ENCODE measurements at places on chromosomes 1 and 21. TPM values are rescaled to one million over a fixed set of nuclear protein-coding genes. Genes with fewer than 3 reads are reported as not detected.

Gene TAF5L
- polyA plus RNA-seq: 23.2 TPM

Gene KCNQ4
- polyA plus RNA-seq: 3.4 TPM

Gene EXTL1
- 0.09 TPM for polyA plus RNA-seq

Gene PRAMEF6
- polyA plus RNA-seq: not detected

Gene HJV
- 2.4 TPM for polyA plus RNA-seq

Gene LCE1A
- not detected for polyA plus RNA-seq

Gene CYP4A22
- not detected for polyA plus RNA-seq
